Neuronal stem cell (in vitro differentiated cells): ENCODE measurements at places on chromosomes 7 and 10.

- no peak for DNase-seq
Measured at GRCh38 chr7:137390076-137390475, 46.5 kb upstream of the PTN start.

GRCh38 chr10:18079665-18080295 lies 60.4 kb upstream of the CACNB2 start:
- DNase-seq: no peak

DNA sequence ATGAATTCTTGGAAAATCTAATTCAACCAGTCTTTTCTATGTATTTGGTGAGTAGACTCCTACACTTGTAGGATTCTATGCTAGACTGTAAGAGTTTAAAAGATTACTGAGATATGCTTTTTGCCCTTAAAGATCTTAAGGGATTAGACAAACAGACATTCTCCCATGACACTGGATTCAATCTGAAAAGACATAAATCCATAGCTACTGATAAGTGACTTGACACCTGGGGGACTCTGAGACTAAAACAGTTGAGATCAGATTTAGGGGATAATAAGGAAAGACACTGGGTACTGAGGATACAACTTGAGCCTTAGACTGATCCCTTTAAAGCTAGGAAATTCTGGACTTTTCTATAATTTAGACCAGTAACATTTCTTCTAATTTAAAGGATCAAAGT lies 1233.4 kb downstream of the XPNPEP1 start:
- DNase-seq: no peak

- no peak for DNase-seq
Measured at GRCh38 chr7:32522746-32523530, 27.6 kb downstream of the AVL9 start.

- no peak for DNase-seq
Measured at GRCh38 chr7:141276031-141276430, 202.2 kb downstream of the TMEM178B start.

DNA sequence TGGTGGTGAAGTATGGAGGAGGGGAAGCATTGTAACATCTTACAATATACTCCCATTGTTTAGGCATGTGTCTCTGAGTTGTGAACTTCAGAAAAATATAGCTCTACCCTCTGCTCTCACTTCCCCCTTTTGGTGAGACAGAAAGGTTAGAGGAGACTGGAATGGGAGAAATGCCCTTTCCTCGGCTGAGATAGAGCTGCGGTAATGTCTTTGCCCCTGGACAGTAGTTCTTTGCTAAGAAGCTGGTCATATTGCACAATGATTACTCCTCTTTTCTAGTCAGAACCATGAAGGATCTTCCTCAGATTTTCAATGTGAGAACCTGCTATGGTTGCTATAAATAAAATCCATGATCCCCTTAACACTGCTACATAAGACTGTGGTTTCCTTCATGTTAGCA lies 171.0 kb downstream of the SEM1 start:
- no peak for DNase-seq

GRCh38 chr7:116493449-116493848 lies 6.1 kb upstream of the CAV2 start:
- no peak for DNase-seq

DNA sequence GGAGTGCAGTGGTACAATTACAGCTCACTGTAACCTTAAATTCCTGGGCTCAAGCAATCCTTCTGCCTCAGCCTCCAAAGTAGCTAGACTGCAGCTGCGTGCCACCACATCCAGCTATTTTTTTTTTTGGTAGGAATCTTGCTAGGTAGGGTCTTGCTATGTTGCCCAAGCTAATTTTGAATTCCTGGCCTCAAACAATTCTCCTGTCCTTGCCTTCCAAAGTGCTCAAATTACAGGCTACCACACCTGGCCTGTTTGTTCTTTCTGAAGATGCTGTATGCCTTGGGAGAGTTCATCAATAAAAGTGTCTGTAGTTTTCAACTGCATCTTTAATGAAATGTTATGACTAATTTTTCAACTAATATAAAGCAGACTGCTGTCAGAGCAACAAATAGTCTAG lies 452 bp downstream of the SAMD9 start:
- no peak for DNase-seq

- no peak for DNase-seq
Measured at GRCh38 chr10:113386005-113386404, 166.8 kb upstream of the HABP2 start.

- DNase-seq: no peak
Measured at GRCh38 chr10:18777258-18777657, 118.0 kb downstream of the ARL5B start.

GRCh38 chr7:139450851-139451250 lies 32.6 kb downstream of the KLRG2 start:
- DNase-seq: no peak

DNA sequence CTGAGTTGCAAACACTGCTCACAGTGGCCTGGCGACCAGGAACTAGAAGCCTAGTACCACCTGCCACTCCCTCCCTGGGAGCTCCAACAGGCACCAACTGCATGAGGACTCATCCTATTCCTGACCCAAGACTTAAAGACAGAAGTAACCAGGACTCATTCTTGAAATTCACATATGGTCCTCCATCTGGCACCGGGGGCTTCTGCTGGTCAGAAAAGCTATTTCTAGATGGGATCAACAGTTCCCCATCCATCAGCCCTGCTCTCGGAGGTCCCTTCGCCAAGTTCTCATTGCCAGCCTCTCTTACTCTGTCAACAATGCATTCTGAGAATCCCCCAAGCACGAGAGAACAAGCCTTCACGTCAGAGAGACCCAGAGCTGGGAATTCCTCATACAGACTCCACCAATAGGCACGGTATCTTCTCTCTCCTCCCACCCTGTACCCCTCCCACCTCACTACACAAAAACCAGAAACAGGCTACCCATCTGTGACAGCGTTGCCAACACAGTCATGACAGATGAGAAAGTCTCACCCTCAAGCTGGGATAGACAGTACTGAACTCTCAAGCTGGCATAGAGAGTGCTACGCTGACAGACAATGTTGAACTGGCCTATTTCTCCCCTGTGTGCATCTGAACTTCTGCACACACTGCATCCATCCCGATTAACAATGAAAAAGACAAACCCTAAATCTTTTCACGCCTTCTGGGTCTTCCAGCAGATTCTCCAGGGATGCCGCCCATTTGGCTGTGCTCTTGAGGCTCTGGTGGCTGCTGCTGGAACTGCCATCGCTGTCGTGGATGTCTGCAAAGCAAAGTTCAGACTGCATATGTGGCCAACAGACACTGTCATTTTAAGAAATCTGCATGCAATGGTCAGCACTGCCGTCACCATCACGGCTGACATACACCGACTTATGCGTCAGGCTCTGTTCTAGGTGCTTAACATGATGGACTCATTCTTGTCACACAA lies 15.6 kb downstream of the RGS10 start:
- no peak for DNase-seq

- no peak for DNase-seq
Measured at GRCh38 chr10:106920538-106920937, 244.0 kb downstream of the SORCS1 start.

GRCh38 chr10:92552310-92552709 lies 21.6 kb downstream of the IDE start:
- no peak for DNase-seq

- DNase-seq: no peak
Measured at GRCh38 chr7:11332865-11333228, 359.2 kb downstream of the PHF14 start.

- peak; percentile 42 for DNase-seq
Measured at GRCh38 chr10:72954596-72955554, at the start of gene PLA2G12B. Gene PLA2G12B (minus strand): TSS chr10:72954806. CDS start chr10:72954685, 121 bp downstream.

DNA sequence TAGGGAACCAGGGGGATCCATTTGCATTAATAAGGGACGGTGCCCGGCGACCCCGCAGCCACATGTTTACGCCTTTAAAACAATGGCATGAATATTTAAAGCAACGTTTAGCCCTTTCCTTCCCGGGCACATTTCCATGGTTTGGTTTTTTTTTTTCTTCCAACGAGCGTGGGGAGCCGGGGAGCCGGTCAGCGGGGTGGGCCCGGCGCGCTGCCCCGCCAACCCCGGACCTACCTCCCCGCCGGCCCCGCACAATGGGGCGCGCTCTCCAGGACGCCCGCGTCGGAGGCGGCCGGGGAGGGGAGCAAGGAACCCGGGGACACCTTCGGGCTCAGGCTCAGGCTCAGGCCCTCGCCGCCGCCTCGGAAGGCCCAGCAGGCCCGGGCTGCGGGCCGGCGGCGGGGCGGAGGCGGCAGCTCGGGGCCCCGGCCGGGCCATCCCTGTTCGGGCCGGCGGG lies 1.0 kb downstream of the SEPHS1 start:
- DNase-seq: no peak

DNA sequence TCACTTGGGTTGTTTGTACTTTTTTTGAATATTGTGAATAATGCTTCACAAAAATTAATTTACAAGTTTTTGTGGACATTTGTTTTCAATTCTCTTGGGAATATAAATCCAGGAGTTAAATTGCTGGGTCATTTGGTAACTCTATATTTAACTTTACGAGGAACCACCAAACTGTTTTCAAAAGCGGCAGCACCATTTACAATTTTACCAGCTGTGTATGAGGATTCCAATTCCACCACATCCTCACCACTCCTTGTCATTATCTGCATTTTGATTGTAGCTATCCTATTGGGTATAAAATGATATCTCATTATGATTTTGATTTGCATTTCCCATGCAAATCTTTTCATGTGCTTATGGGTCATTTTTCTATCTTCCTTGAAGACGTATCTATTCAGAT lies 4.0 kb upstream of the NUDT13 start:
- DNase-seq: no peak

- no peak for DNase-seq
Measured at GRCh38 chr7:132882714-132883428, 199.0 kb downstream of the CHCHD3 start.

- no peak for DNase-seq
Measured at GRCh38 chr10:130025326-130025725, 61.3 kb upstream of the EBF3 start.

GRCh38 chr10:119289227-119289920 lies 82.0 kb downstream of the GRK5 start:
- no peak for DNase-seq

DNA sequence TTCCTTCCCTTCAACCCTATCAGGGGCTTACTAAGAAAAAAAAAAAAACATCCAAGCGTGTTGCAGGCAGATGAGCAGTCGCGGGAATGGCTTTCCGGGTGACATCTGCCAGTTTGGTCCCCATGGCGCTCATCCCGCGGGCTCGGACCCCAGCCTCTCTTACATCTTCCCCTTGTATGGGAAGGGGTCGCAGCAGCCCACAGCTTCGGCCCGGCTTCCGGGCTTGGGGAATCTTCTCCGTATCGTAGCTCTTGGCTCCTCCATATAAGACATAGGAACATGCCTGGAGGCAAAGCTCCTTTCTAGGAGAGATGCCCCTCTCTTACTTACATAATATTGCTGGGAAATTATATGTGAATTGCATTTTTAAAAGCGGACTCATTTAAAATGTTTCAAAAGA lies 99.5 kb downstream of the CUX1 start:
- DNase-seq: no peak

DNA sequence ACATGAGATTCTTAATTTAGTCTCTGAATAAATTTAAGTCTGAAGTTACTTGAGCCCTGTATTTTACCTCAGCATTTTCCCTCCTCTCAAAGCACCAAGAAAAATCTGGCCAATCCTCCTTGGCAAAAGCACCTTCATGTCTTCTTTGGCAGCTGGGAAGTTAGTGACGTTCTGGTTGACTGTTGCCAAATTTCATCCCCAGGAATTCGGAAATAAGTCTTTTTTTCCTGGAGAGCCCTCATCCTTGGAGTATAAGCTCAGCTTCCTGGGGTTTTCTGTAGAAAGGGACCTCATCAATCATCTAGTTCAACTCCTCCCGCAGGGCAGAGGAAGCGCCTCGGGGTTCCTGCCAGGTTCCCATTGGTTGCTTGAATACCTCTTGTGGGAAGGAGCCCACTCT lies 377.6 kb downstream of the PHTF2 start:
- no peak for DNase-seq

GRCh38 chr7:68998136-68998535 lies 600.1 kb upstream of the AUTS2 start:
- DNase-seq: no peak

- DNase-seq: no peak
Measured at GRCh38 chr7:26784118-26784517, 80.3 kb downstream of the SKAP2 start.

GRCh38 chr10:3353235-3353634 lies 180.7 kb upstream of the PITRM1 start:
- no peak for DNase-seq

DNA sequence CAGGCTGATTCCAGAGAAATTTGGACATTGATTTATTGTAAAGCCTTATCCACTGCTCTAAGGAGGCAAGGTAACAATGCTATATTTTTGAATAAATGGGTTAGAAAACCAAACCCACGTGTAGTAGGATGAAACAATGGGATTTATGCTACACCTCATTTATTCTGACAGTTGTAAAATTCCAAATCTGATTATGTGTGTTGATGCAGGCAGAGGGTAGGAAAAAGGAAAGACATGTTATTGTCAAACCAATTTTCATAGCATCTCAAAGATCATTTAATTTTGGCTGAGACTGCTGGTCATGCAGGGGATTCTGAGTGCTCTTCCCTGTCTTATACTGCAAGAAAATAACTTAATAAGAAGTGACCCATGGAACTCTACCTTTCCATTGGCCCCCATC lies 1219.9 kb upstream of the SORCS1 start:
- DNase-seq: no peak

DNA sequence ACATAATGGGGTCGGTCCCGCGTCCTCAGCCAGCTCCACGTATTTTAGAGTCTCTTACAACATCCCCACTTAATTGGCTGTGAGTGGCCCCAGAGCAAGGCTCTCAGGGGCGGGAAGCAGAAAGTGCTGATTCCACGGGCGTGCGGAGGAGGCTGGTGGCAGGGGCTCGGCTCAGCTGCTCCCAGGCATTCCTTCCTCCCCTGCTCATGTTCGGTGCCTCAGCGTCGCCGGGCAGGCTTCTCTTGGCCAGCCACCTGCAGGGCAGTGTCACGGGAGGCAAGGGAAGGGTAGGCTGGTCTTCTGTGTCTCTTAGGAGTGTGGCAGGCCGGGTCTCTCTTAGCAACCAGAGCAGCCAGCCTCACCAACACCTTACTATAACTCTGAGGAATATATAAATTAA lies 33.8 kb downstream of the IL15RA start:
- no peak for DNase-seq

DNA sequence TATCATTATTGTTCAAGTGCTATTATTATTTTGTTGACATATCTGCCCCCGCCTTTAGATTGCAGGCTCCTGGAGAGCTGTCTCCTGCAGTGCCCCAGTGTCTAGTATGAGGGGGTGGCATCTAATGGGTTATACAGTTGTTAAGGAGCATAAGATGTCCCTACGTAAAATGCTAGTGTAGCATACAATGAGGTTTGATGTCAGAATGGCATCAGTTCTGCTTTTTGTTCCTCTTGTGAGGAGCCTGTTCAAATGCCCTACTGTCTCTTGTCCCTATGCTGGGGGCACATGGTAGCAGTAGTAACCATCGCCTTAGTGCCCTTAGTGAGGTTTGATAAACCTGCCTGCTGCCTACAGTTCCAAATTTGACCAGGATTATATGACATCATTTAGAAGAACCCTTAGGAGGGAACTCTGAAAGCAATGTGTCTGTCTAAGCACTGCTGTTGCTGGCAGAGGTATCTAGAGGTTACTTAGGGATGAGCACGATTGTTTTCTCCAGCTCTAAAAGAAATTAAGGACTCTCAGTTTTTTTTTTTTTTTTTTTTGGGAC lies 9.7 kb downstream of the CREM start:
- no peak for DNase-seq

- DNase-seq: no peak
Measured at GRCh38 chr10:51926337-51926736, 226.9 kb upstream of the CSTF2T start.
